ENCODE measurements at places on chromosomes 1 and 21. TPM values are rescaled to one million over a fixed set of nuclear protein-coding genes. Genes with fewer than 3 reads are reported as not detected.

DNA sequence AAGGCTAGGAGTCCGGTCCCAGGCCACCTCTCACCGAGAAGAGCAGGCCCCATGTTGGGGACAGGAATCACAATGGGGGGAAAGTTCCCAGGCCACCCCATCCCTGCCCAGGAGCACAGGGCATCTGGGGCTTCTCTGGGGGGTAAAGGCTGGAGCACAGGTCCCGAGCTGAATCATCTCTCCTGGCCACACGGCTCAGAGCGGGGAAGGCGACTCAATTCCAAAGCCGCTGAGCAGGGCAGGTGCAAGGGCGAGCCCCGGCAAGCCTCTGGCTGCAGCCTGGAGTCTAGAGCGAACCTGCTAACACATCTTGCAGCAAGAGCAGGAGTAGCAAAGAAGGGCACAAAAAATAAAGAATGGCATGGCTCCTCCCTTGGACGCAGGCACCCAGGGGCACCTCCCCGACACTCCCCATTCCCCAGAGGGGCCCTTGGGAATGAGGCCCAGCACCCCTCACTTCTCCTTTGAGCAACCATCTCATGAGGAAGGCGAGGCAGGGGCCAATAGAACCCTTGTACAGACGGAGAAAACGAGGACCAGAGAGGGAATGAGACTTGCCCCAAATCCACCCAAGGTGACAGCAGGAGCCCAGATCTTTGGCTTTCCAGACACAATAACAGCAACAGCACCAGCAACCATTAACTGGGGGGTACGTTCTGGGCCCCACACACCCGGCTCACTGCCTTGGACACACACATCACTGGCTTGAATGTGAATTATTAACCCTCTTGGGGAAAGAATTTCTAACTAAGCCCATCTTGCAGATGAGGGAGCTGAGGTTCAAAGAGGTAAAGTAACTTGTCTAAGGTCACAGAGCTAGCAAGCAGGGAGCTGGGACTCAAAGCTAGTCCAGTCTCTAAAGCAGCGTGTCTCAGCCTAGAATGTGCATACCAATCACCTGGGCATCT lies 20.7 kb upstream of the ALDH4A1 start:
- no peak for DNase-seq

Gene DISP3
- total RNA-seq = not detected

DNA sequence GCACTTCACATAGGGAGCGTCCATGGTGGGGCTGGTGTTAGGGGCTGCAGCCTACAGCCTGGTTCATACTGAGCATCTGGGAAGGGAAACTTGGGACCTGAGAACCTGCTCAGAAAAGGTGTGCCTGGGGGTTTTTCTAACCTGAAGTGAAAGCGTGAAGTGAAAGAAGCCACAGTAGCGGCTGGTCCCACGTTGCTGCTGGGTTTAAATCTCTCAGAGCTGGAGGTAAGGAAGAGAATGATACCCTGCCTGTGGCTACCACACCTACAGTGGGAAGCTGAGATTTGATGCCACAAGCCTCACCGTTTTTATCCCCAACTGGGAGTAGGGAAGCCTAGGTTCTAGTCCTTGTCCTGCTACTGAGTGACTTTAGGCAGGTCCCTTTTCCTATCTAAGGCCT lies 21.0 kb upstream of the FUCA1 start:
- DNase-seq = no peak

GRCh38 chr1:225465793-225466517 lies 38.1 kb upstream of the LBR start:
- DNase-seq = no peak

DNA sequence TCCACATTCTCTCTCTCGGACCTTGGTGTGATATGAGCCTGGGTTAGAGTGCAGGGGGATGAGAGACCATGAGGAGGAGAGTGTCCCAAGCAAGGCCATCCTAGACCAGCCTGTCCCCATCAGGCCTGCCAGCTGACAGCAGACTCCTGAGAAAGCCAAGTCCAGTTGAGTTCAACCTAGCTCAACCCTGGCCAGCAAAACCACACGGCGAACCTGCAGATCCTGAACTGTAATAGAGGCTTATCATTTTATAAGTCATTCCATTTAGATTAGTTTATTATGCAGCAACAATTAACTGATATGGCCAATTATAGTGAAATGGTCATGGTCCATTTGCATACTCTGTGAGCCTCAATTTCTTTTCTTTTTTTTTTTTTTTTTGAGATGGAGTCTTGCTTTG lies 36.4 kb upstream of the ARHGEF10L start:
- DNase-seq = no peak

DNA sequence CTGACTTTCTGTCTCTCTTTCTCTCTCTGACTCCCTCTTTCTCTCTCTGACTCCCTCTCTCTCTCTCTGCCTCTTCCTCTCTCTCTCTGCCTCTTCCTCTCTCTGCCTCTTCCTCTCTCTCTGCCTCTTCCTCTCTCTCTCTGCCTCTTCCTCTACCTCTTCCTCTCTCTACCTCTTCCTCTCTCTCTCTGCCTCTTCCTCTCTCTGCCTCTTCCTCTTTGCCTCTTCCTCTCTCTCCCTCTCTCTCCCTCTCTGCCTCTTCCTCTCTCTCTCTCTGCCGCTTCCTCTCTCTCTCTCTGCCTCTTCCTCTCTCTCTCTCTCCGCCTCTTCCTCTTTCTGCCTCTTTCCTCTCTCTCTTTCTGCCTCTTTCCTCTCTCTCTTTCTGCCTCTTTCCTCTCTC lies 18.6 kb upstream of the ANKRD45 start:
- no peak for DNase-seq

- DNase-seq = no peak
Measured at GRCh38 chr1:170221495-170221894, 75.7 kb downstream of the NTMT2 start.

DNA sequence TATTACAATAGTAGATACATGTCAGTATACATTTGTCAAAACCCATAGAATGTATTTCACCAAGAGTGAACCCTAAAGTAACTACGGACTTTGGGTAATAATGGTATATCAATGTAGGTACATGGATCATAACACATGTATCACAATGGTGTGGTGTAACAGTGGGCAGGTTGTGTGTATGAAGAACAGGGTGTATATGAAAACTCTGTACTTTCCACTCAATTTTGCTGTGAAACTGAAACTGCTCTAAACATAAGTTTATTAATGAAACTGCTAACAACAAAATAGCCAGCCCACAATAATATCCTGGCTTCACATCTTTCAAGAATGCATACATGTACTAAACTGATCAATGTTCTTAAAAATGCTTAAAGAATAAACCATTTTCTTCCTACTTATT lies 90.2 kb downstream of the RUSC1 start:
- no peak for DNase-seq

DNA sequence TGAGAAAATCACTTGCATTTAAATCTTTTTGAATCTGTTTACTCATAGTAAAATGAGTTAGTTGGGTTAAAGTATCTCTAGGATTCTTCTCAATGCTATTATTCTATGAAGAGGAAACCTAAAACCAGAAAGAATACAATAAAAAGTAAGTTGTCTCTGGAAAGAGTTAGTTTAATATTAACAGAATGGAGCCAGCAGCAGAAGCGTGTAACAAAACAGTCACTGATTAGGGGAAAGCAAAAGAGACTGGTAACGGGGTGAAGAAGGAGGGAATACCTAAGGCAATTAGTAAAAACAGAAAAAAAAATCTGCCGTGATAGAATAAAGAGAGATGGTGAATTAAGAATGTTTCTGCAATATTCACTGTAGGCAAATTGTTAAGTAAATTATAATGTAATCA lies 60.0 kb downstream of the NRDC start:
- no peak for DNase-seq

Gene DNAJC28
- total RNA-seq = 1.9 TPM

Gene PPM1J
- total RNA-seq = 15.0 TPM
